ENCODE measurements at places on chromosomes 16 and 17.

GRCh38 chr16:797120-797420, 3.5 kb downstream of the GNG13 start:
- DNase-seq = no peak

GRCh38 chr17:34652021-34652555, 72.7 kb downstream of the TMEM132E start:
- DNase-seq = no peak

- no peak for DNase-seq
These were observed 257.0 kb upstream of the CPHXL start for GRCh38 chr16:75983296-75983695.

DNA sequence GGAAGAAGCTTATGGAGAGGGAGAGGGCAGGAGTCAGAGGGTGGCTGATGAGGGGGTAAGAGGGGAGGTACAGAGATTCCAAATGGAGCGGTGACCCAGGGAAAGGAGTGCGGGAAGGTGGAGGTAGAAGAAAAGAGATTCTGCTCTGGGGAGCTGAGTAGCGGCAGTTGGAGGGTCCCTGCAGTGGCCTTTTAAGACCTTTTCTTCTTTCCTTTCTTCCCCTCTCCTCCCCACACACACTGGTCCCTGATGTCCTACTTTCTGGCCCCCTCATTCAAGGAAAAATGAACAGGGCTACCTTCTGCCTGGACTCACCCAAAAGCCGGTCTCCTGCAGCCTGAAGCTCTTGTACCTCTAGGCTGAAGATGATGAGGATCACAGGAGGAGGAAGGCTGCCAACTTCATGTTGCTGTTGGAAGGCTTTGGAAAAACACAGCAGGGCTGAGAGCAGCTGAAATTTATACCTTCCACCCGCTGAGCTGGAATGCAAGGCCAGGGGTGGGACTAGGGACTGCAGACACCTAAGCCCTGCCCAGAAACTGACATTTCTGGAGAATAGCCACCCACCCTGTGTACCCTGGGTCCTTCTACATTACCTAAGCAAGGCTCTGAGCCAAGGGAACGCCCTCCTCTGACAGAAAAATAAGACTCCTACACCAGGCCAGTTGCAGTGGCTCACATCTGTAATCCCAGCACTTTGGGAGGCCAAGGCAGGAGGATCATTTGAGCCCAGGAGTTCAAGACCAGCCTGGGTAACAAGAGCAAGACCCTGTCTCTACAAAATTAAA, 9.4 kb upstream of the HEATR6 start:
- peak; percentile 50 for DNase-seq

DNA sequence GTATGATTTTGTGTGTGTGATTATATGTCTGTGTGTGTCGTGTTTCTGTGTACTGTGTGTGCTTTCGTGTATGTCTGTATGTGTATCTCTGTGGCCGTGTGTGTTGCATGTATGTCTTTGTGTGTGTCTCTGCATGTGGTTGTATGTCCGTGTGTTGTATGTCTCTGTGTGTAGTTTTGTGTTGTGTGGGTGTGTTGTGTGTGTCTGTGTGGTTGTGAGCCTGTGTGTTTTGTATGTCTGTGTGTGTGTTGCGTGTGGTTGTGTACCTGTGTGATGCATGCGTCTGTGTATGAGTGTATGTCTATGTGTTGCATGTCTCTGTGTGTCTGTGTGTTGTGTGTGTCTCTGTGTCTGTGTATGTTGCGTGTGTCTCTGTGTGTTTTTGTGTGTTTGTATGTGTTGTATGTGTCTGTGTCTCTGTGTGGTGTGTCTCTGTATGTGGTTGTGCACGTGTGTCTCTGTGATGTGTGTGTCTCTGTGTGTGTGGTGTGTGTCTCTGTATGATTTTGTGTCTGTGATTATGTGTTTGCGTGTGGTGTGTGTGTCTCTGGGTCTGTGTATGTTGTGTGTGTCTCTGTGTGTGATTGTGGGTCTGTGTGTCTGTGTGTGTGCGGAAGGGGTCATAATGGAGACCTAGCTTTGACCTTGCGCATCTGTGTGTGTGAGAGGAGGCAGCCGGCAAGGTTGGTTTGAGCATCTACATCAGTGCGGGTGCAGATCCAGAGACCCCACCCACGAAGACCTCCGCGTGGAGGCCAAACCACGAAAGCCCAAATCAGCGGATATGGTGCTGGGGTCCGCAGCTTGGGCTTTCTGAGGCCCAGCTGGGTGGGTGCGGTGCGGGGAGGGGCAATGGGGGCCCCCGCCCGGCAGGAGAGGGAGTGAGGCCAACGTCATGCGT, 212.6 kb upstream of the GSE1 start:
- DNase-seq = no peak

DNA sequence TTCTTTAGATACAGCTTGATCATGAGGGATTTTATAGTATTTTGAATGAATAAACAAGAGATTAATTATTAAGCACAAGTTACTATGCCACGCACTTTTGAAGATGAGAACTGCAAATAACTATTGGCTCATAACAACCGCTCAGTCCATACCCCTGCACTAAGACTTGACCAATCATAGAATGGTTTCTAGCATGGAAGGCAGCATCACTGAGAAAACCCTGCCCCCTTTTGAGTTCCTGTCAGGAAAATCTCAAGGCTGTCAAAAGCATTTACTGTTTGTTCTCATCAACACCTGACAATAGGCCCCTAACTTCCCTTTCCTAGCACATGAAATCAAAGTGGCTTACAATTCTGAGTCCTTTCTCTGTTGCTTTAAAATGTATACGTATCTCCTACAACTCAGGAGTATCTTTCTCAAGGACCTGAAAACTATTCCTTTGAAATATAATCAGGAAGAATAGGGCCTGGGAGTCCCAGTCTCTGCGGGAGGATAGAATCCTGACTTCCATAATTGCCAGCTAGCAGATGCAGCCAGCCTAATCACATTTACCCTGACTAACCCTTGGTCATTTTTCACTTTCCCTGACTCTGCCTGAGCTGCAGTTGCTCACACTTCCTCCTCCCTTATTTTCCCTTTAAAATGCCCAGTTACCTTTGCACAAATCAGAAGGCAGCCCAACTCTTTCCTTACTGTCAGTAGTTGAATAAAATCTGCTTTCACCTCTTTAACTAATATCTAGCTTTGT, 9.1 kb upstream of the MMD start:
- peak; percentile 40 for DNase-seq

DNA sequence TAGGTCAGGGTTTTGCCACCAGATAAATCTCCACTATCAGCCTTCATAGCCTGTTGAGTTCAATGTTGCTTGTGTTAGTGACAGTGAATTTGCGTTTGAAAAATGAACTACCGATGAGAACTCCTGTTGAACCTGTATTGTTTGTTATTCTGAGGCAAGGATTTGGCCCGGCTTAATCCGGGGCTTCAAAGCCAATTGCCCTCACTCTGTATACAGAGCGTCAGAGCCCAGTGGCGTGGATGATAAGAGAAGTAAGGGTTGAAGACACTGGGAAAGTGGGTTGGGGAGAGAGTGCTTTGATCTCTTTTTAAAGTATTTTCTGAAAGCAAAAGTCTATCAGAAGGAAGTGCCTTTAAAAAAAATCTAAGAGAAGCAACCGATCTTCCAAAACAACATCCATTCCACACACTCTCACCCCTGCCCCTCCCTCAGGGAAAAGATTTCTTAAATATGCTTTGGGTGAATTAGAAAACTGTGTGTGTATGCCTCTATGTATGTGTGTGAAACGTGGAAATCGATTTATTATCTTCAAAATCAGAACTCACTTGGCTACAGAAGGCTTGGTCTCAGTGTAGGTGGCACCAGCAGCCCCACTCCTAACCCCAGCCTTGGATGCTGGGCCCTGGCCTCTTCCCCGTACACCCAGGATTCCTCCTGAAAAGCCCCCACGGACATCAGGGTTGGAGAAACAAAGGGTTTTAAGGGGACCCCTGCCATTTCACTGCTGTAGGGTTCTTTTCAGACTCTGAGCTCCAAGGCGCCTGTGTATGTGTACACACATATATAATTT, 8.8 kb downstream of the TBX4 start:
- no peak for DNase-seq

DNA sequence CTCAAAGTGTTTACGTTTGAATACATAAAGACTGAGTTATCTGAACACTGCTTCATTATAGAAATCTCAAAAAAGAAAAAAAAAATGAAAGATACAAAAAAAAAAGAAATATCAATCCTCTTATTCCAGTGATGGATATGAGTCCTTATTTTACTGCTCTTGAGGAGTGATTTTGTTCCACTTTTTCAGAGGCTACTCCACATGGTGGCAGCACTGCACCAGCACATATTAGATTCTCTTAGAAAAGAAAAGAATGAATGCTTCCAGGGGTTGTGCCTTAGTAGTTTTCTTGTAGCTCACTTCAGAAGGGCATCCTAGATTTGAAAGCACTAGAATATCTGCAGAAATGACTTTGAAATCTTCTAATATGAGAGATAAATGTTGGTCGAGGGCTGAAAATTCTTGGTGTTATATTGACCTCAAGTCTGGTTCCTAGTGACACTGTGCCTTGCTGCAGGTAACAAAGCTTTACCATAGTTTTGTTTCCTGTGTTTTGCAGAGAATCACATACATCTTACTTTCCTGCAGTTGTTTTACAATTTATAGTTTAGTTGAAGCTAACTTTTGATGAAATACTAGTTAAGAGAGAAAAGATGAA, 25.9 kb downstream of the AP2B1 start:
- DNase-seq = peak; percentile 59

DNA sequence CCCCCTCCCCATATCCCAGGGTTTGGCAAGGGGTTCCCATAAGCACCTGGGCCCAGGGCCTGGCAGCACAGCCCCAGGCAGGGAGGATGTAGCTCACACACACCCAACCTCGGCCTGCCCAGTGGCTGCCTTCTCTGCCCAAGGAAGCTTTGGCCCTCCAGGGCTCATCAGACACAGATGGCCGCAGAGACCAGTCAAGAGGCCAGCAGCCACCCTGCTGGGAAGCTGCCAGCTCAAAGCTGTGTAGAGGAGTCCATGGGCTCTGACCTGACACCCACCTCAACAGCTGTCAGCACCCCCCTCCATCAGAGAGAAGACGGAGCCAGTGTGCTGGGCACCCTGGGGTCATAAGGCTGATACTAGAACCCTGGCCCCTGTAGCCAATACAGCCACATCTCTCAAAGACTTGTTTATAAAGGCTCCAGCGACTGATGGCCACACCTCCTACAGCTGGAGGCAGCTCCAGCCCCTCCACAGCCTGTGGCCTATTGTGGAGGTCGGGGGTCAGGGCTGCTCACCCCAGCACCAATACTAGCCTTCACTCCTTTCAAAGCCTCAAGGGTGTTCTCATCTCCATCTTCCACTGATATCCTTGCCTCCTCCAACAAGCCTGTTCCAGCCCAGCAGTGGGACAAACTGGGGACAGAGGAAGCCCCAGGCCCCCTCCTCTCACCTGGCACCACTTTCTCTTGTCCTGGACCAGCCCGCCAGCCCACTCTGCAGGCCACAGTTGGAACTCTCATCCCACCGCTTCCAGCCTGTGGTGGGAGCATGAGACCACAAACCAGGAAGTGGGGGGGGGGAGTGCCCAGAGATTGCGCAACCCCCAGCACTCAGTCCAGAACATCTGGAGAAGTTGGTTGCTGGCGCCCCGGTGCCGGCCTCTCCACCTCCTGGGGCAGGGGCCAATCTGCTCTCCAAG, 2.2 kb upstream of the MPG start:
- peak; percentile 91 for DNase-seq

- no peak for DNase-seq
These were observed 52.7 kb downstream of the CDRT4 start for GRCh38 chr17:15414532-15415306.

GRCh38 chr17:8480011-8480976, 44.6 kb downstream of the NDEL1 start:
- DNase-seq = no peak

DNA sequence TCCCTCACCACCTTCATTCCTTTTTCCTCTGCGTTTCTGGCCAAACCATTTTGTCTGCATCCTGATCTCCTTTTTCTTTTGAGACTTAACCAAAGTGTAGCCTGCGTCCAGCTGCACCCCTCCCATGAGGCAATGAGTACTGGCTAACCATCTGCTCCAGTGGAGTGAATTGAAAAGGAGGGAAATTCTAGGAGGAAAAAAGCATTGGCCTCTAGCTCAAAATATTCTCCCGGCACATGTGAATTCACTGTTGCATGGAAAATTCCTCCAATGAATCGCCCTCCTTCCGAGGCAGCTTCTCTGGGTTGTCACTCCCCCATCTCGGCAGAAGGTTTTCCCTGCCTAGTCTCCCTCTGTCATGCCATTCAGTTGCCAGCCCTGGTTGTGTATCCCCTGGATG, 5.6 kb downstream of the RAP1GAP2 start:
- DNase-seq = no peak

DNA sequence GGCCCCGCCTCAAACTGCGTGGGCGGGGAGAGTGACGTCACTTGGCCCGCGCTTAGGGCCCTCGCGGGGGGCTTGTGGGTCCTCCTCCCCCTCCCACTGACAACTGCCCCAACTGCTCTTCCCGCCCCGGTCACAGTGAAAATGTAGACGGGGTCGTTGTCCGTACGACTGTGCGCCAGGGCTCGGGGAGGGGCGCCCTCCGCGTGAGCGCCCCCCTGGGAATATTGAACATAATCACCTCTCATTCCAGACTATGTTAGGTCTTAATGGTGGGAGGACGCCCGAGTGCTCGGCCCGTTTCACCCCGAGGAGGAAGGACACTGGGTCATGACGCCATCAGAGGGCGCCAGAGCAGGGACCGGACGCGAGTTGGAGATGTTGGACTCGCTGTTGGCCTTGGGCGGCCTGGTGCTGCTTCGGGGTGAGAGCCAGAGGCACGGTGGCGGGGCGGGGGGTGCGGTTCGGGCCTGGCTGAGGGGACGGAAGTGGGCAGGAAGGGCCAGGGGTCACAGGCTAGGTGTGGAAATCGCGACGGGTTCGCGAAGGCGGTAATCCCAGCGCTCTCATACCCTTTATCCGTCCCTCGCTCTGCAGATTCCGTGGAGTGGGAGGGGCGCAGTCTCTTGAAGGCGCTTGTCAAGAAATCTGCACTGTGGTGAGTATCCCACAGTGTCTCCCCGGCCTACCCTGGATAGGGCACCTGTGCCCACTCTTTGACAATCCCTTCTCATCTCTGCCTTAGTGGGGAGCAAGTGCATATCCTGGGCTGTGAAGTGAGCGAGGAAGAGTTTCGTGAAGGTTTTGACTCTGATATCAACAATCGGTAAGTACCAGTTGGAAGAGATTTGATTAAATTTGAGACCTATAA, at the start of gene ELP5:
Gene ELP5, plus strand, starts transcription at position 40 of the 868 bp plus-strand sequence. Its CDS starts 336 bp downstream, at position 376.
- DNase-seq = peak; percentile 95

DNA sequence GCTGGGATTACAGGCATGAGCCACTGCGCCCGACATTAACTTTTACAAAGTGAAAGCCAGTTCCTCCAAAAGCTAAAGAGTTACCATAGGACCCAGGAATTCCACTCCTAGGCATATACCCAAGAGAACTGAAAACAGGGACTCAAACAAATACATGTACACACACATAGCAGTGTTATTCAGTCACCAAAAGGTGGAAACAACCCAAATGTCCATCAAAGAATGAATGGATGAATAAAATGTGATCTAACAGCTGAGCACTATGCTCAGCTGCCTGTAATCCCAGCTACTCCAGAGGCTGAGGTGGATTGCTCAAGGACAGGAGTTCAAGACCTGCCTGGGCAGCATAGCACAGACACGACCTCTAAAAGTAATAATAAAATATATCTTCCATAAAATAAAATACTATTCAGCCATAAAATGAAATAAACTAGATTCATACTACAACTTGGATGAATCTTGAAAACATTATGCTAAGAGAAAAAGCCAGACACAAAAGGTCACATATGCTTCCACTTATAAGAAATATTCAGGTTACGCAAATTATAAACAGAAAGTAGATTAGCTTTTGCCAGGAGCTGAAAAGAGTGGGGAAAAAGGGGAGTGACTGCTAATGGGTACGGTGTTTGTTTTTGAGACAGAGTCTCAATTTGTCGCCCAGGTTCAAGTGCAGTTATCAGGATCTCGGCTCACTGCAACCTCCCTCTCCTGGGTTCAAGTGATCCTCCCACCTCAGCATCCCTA, 9.3 kb upstream of the USP7 start:
- DNase-seq = peak; percentile 68

GRCh38 chr16:12646098-12646489, 157.6 kb downstream of the CPPED1 start:
- no peak for DNase-seq
